Caudate nucleus (tissue), 63 donors: ENCODE measurements at places on chromosomes 3 and 15.

DNA sequence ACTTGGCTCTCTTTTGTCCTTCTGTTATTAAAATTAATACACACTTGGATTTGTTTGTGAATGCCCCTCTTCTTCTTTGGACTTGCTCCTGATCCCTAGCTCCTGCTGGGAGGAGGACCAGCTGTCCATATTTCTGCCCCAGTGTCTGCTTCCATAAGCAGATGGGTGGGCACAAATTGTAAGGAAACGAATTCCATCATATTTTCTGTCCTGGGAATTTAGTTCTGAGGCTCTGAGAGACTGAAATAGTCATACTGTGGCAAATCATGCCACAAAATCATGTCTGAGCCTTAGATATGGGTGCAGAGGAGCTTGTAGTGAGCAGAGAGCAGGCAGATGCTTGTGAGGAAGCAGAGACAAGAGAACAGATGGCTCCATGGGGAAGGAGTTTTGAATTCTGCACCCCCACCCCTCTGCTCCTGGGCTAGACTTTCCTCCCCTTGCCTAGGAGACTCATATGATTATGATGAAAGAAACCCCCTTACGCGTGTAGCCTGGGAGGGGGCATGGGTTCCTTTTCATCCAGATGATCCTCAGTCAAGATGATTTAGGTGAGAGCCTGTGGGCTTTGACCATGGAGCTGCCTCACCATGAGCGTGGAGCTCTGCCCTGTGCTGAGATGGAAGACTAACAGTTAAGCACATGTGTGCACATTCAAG, 50.6 kb downstream of the SV2B start:
- DNase-seq: no peak

- no peak for DNase-seq
Measured at GRCh38 chr3:183375337-183375736, 53.1 kb downstream of the MCF2L2 start.

DNA sequence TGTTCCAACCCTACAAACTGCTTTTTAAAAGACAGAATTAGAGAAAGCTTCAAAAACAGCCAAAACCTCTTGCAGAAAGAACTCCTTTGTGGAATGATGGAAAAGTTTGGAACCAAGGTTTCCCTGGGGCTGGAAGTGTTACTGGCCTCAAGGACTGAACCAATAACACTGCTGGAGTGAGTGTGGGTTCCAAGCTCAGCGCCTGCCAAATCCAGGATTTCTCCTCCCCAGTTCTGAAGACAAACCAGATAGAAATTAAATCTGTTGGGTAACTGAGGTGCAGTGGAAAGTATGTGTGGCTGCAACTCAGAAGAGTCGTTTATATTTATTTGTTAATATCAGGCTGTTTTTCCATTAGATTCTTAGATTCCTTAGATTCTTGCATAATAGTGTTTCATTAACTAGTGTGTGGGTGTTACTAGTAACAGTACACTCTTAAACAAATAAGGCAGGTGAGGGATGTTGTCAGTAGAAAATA, 66.5 kb upstream of the FNDC3B start:
- no peak for DNase-seq

GRCh38 chr3:160698599-160699195, 21.7 kb downstream of the ARL14 start:
- DNase-seq: no peak

GRCh38 chr3:131174752-131175151, 148.1 kb downstream of the NEK11 start:
- DNase-seq: no peak

GRCh38 chr3:72630969-72631344, 217.3 kb downstream of the SHQ1 start:
- DNase-seq: no peak

DNA sequence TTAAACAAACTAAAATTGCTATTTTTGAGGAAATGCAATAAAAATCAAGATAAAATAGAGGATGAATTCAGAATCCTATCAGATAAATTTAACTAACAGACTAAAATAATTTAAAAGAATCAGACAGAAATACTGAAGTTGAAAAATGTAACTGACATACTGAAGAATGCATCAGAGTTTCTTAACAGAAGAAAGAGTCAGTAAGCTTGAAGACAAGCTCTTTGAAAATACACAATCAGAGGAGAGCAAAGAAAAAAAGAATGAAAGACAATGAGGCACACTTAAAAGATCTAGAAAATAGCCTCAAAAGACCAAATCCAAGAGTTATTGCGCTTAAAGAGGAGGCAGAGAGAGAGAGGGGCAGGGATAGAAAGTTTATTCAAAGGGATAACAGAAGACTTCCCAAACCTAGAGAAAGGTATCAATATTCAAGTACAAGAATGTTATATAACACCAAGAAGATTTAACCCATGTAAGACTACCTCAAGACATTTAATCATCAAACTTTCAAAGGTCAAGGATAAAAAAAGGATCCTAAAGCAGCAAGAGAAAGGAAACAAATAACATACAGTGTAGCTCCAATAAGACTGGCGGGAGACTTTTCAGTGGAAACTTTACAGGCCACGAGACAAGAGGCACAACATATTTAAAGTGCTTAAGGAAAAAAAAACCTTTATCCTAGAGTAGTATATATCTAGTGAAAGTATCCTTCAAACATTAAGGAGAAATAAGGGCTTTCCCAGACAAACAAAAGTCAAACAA, 24.7 kb downstream of the PEAK1 start:
- no peak for DNase-seq

DNA sequence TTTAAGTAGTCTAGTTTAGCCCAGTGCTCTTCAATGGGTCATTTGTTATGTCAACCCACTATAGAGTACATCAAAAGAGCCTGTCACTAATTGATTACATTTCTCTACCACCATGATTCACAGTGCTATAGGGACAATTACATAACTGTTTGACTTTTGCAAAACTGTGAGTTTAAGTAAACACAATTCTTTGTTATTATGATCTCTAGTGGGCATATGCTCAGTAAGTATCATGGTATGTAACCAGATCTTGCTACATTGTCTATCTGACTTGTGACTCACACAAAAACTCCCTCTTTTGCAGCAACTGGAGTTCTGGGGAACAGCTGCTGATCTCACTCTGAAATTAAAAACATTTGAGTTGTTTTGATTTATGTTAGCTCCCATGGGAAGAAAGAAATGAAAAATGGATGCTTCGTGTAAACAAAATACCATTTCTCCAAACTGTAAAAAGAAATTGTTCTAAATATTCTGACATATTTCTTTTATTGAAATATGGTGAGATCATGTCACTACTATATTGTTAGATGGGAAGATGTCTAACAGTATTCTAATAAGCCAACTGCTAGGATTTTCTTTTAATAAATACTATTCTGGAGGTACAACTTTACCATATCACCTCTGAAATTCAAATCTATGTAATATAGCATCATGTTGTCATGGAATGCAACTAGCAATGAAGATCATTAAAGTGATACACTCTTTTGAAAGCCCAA, 470.4 kb downstream of the ROBO1 start:
- no peak for DNase-seq

DNA sequence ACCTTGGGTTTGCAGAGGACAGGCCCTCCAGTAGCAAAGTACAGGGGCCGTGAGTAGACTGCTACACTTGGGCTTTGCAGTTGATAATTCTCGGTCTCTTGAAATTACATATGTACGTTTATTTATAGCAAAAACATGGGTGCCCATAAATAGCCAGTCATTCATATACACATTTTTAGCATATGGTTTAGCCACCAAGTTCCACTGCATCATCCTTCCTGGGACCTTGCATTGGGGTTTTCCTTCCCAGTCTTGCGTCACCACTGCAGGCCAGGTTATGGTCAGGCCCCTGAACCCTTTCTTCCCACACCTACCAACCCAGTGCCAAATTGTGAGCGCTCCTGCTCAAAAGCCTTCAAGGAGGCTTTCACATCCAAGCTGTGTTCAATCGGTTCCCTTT, 12.7 kb downstream of the KLHL25 start:
- no peak for DNase-seq

- no peak for DNase-seq
Measured at GRCh38 chr15:100895721-100896120, 16.1 kb downstream of the ALDH1A3 start.

- DNase-seq: no peak
Measured at GRCh38 chr3:138459619-138460535, 25.5 kb downstream of the ESYT3 start.

DNA sequence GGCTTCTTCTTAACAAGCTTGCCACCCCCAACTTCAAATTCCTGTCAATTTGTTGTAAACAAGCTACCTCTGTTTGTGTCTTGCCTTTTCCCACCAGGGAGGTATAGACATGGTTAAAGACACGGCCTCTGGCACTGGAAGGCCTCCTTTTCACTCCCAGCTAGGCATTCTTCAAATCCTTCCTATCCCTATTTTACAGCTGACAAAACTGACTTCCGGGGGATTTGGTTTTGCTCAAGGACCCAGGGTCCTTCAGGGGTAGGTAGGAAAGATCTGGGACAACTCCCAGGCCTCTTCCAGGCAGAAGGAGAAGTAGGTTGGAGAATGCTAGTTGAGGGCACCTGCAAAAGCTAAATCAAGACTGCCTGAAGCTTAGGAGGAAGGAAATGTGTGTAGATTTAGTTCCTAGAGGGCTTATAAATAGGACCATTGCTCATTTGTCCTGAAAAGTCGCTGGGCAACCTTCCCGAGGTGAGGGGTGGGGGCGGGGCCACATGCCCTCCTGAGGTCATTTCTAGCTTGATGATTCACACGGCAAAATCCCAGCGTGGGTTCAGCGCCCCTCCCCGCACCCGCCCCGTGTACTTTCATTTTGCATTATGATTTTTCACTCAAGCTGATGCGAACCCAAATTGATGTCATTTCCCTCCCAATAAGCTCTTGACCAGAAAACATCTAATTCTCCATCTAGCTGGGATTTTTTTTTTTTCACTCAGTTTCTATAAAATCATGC, 365.5 kb downstream of the SHQ1 start:
- no peak for DNase-seq

DNA sequence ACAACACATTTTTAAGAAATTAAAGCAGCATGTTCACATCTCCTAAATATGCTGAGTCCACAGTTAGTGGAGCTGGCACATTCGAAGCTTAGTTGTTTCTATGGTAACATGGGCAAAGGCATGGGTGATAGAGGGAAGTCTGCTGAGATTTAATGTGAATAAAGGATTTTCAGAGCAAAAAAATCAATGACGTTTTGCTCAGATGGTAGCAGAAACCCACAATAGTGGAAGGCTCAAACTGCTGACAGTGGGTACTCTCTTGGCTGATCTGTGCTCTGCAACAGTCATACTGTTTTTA, 795.1 kb upstream of the ARPP21 start:
- DNase-seq: no peak

- no peak for DNase-seq
Measured at GRCh38 chr15:55250392-55250791, 39.2 kb downstream of the RAB27A start.

- no peak for DNase-seq
Measured at GRCh38 chr15:55222588-55222987, 25.8 kb upstream of the RSL24D1 start.

GRCh38 chr3:129567176-129567705, 24.3 kb downstream of the H1-8 start:
- no peak for DNase-seq

- DNase-seq: no peak
Measured at GRCh38 chr3:194137506-194138474, 1.8 kb downstream of the HES1 start.

DNA sequence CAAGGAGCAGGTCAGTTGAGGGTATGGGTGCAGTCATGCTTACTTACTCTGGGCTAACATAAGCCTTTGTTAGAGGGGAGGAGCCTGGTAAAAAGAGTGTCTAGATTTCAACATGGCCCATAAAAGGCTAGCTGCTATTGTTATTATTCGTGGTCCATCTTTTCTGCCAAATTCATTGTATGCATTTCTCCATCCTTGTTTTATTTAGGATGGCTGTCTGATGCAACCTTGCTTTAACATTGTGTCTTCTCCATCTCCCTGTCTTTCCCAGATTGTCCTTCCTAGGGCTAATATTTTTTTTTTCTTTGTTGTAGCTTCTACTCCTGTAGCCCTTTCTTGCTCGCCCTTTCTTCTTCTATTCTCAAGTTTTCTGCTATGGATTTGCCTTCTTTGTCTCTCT, 12.6 kb downstream of the RBMS3 start:
- DNase-seq: no peak

DNA sequence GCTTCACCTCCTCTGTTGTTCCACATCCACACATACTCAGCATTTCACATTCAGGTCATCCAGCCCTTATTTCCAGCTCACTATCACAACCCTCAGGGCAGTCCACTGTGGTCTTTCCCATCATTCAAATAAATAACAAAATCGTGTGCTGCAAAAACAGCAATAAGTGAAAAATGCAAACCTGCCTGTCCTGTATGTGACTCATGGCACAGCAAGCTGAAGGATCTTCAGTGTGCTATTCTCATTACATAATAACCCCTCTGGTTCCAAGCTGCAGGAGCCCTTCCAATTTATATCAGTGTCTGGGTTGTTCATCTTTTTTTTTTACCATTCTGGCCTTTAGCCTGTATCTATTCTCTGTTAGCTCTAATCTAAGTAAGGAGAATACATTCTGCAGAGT, 185.3 kb upstream of the UBE2E2 start:
- DNase-seq: no peak
